Stimulated activated CD8-positive, alpha-beta memory T cell treated with anti-CD3 and anti-CD28 coated beads, Interleukin-15, amount 100 ng/mL, for 48 hours (primary cell): ENCODE measurements at places on chromosomes 2 and 18.
A peak's percentile ranks its signal among the peaks of the same experiment; 100 is the strongest.

DNA sequence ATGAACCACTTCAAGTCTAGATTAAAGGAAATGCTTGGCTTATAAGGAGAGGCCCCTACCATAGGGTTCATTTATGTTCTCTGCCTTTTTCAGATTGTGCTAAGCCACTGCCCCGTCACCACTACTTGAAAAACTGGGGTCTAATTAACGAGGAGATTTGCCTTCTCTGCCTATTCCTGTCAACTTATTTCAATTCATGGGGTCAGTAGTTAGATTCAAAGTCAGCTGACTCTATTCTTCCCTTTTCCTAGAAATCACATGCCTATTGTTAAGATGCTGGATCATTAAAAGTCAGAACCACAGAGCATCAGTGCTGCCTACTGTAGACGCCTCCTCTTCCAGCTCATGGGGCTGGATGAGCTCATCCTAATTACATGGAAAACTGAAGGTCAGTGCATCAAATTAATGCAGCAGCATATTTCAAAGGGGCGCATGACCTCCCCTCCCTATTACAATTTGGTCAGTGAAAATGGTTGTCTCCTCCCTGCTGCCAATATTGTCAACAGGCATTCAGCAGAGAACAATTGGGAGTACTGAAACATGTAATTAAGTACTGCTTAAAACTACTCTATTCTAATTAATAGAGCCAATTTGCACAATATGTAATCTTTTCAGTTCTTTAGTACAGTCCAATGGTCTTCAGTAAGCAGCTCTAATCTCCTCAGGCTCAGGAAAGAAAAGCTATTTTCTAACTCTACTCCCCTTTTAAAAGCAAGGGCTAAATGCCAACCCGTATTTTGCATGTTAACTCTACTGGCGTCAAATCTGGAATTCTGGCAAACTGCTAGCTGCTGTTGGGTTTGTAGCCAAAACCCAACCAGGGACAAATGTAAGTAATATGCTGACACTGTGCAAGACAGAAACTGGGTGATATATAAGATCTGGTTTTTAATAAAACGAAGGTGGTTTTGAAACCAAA, 117.4 kb upstream of the ITGB6 start:
- no peak for DNase-seq

DNA sequence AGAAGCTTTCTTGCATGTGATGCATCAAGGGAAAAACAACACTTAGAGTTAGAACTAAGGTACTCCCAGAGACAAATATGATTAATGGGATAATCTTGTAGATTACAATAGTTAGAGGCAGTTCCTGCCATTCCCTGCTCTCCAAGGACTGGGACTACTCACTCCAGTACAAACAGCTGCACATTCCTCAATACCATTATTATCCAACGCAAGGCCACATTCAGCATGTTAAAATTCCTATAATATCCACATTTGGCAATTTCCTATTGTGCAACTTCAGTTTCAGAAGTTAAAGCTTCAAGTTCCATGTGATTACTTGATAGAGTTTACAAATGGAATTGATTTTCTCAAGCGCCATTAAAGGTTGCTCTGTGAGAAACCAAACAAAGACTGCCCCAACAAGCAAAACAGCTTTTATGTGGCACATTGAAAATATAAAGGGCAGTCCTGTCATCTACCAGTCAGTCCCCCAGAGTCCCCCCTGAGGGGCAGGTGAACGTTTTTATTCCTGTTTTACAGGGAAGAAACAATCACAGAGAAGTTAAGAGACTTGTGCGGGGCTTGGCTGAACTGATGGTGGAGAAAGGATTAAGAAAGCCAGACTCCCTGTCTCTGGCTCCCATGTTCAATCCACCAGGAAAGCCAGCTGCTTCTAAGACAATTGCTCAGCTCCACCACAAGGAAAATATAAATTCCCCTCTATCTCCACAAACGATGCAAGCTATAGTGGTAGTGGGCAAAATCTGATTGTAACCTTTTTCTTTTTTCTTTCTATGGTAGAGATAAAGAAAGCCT, 72.6 kb downstream of the TXNL1 start:
- DNase-seq: no peak

- no peak for DNase-seq
Measured at GRCh38 chr18:10518595-10519255, 7.1 kb upstream of the NAPG start.

DNA sequence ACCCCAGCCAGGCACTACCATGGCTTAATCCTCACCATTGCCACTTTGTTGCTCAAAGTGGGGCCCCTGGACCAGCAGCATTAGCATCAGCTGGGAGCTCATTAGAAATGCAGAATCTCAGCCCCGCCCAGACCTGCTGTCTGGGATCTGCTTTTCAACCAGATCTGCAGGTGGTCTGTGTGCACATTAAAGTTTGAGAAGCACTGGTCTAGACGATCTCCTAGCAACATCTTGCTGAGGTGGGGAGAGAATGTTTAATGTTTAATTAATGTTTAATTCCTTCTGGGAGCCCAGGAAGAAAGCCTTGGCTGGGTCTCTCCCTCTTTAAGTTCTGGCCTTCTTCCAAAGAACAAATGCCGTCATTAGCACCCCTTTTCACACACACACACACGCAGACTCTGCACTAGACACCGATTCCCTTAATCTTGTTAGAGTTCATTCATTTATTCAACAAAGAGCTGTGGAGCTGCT, 53.7 kb downstream of the EDAR start:
- no peak for DNase-seq

GRCh38 chr18:80259610-80260009, 12.3 kb upstream of the PARD6G start:
- no peak for DNase-seq

DNA sequence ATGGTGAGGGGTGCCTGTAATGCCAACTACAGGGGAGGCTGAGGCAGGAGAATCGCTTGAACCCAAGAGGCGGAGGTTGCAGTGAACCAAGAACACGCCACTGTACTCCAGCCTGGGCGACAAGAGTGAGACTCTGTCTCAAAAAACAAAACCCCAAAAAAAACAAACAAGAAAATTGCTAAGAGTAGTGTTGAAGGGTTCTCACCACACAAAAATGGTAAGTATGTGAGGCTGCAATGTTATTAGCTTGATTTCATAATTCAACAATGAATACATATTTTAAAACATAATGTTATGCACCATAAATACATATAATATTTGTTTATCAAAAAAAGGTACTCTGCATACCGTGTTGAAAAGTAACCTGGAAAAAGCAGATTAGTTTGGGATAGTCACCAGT, 45.8 kb downstream of the PSMG2 start:
- no peak for DNase-seq

- no peak for DNase-seq
Measured at GRCh38 chr2:13542061-13542460, 825.3 kb downstream of the TRIB2 start.

DNA sequence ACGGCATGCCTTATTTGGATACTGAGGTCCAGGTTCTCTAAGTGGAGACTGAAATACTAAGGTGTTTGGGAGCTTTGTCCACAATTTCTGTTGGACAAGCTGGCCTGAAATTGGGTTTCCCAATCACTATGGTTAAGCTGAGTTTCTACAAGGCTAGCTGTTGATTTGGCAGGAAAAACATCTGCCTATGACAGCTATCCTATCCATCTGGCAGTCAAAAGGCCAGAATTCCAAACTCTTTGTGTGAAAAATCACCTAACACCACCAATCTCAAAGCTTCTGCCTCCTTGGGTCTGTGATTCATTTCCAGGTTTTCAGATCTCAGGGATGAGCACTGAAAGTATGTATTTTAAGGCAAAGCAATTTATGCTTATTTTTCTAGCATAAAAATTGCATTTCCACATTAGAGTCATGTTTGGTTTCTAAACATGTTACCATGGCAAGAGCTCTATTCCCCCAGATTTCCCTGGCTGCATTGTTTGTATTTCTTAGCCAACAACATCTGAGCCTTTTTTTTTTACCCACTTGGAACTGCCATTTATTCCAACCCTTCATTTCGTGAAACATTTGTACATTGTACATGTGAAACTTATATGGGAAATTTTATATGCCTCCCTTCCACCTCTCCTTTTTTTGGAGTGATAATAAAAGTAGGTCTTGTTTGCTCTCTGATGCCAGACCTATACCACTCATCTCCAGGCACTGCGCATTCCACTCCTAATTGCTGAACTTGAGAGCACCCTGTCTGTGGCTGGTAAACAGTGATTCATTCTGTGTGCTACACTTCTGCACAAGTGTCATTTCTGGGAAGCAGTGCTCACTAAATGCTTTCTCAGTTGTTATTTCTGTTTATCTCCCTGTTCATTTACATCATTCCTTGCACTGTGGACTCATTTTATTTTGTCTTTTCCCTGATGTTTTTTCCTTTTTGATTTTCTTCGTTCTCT, 15.9 kb upstream of the CCDC85A start:
- no peak for DNase-seq

DNA sequence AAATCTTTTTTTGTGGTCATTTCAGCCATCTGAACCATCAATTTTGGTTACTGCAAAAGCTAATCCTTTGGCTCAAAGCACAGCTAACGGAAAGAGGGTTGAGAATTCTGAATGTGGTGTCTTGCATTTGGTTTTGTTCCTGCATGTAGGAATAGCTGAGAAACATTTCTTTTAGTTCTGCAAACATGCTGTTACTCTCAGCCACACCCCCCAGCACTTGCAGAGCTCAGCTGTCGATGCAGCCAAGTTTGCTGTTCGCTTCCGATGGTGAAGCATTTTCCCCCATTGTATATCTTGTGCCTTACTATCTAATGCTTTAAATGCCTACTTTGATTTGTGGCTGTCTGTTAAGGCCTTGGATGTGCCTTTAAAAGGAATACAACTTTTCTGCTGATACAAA, 294.9 kb upstream of the FANCL start:
- no peak for DNase-seq

GRCh38 chr2:169388161-169388560, 25.8 kb upstream of the LRP2 start:
- DNase-seq: no peak

DNA sequence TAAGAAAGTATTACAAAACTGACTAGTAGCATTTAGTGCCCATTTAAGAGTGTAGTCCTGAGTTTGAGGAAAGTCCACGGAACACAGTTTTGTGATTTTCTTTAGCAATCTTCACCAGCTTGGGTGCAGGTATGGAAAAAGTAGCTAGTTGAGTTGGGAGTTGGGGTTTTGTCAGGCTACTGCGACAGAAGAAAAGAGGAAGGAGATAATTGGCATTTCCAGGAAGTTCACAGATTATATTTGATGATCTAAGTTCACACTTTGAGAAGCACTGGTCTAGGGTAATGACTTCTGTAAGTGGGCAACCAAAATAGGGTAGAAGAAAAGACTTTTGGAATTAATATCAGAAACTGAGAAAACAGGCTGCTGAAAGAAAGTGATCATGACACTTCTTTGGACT, 52.1 kb downstream of the VIL1 start:
- no peak for DNase-seq

GRCh38 chr2:38260469-38260868, 116.6 kb downstream of the ATL2 start:
- DNase-seq: peak; percentile 7

DNA sequence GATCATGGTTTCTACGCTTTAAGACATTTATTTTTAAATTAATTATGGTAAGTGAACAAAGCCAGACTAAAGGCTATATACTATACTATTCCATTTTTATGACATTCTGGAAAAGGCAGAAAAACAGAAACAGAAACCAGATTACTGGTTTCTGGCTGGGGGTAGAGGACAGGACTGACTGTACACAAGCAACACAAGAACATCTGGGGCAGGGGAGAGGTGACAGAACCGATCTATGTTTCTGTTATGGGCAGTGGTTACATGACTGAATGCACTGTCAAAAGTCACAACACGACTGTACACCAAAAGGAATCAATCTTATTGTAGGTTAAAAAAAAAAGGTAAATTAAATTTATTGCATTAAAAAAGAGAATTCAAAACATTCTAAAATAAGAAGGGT, 64.7 kb downstream of the PTPN2 start:
- DNase-seq: no peak

- no peak for DNase-seq
Measured at GRCh38 chr2:51781691-51782090, 749.8 kb upstream of the NRXN1 start.

GRCh38 chr2:160429248-160430000, 64.2 kb downstream of the RBMS1 start:
- no peak for DNase-seq

GRCh38 chr2:53913721-53914120, 54.0 kb upstream of the GPR75 start:
- DNase-seq: peak; percentile 13

- no peak for DNase-seq
Measured at GRCh38 chr2:37321029-37321682, 3.5 kb downstream of the PRKD3 start.

- DNase-seq: peak; percentile 13
Measured at GRCh38 chr2:73285159-73285739, 971 bp upstream of the FBXO41 start.

DNA sequence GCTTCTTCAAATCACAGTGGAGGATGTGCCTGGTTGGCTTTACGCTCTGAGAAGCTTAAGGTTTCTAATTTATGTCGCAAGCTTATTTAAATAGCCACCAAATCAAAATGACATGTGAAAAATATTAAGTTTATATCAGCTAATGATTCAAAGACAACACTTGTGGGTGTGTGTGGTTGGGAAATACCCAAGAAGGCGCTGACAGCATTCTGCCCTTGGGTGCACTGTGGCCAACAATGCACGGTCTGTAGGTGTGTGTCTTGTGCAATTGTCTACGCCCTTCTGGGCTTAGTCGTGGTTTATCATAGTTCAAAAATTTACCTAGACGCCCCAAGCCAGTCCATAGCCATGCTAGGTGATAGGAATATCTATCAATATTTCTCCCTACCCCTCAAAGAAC, 60.9 kb downstream of the KCTD1 start:
- peak; percentile 4 for DNase-seq

DNA sequence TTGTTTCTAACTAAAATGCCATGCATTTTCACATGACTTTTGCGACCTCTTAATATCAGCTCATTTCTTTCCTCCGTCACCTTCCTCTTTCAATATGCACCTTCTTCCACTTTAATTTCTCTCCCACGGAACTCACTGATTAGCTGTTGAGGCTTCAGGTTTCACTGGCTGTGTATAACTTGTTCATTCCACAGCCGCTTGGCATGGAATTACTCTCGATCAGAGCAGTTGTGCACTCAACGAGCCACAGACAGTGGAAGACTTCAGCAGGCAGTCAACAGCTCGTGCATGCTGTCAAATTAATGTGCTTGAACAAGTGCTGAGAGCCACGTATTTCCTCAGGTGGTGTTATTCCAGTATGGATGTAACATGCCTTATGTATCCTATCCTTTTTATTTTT, 491.2 kb upstream of the DDX18 start:
- no peak for DNase-seq

DNA sequence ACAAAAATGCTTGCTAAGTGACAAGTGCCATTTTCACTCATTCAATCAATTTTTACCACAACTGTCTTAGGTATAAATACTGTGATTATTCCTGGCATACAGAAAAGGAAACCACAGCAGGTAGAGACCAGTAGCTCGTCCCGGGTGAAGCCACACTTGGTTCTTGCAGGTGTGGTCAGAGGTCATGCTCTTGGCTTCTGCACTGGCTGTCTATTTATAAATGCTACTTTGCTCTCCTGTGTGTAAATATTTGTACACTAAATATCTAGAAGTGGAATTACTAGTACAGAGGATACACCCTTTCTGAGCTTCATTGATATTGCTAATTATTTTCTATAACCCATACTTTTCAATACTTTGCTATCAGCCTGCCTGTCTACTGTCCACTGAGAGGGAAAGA, 284.6 kb downstream of the MYT1L start:
- DNase-seq: no peak

- DNase-seq: no peak
Measured at GRCh38 chr2:230762317-230762896, 49.8 kb downstream of the CAB39 start.

GRCh38 chr18:395456-396250, 104.8 kb downstream of the COLEC12 start:
- DNase-seq: no peak

GRCh38 chr2:119932809-119933208, 80.1 kb upstream of the EPB41L5 start:
- no peak for DNase-seq
